ENCODE measurements at places on chromosomes 7 and 10.

DNA sequence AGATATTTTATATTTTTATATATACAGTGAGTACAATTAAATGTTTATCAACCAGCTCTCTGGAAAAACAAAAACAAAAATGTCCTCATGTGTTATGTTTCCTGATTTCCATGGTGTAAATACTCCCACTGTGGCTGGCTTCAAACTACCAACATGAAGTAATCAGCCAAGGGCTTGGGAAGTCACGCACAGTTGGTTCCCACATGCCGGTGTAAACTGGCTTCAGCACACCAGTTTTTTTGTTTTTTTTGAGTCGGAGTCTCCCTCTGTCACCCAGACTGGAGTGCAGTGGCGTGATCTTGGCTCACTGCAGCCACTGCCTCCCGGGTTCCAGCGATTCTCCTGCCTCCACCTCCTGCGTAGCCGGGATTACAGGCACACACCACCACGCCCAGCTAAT, 11.8 kb downstream of the OSBPL3 start:
- no peak for DNase-seq

- DNase-seq: no peak
Observed at GRCh38 chr10:130395248-130395936, 259.2 kb downstream of the GLRX3 start.

- peak; percentile 12 for DNase-seq
Observed at GRCh38 chr7:7761974-7762779, 43.8 kb upstream of the RPA3 start.

DNA sequence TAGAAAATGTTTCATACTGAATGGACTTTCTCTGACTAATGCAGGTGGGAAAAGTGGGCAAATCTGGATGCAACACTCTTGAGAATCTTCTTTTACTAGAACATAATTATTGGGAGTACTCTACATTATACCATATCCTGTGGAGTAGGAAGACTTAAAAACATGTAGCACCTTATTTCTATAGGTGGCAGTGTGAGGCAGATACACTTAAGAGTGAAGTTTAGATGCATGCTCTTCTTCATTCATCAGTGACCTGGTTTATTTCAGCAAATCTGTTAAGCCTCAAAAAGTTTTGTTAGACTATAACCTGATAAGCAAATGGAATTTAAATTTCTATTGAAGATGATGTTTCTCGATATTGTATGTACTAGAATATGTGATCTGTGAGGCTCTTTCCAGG, 1087.1 kb upstream of the LRRN3 start:
- no peak for DNase-seq

- no peak for DNase-seq
Observed at GRCh38 chr10:117161386-117162033, 23.4 kb upstream of the VAX1 start.

DNA sequence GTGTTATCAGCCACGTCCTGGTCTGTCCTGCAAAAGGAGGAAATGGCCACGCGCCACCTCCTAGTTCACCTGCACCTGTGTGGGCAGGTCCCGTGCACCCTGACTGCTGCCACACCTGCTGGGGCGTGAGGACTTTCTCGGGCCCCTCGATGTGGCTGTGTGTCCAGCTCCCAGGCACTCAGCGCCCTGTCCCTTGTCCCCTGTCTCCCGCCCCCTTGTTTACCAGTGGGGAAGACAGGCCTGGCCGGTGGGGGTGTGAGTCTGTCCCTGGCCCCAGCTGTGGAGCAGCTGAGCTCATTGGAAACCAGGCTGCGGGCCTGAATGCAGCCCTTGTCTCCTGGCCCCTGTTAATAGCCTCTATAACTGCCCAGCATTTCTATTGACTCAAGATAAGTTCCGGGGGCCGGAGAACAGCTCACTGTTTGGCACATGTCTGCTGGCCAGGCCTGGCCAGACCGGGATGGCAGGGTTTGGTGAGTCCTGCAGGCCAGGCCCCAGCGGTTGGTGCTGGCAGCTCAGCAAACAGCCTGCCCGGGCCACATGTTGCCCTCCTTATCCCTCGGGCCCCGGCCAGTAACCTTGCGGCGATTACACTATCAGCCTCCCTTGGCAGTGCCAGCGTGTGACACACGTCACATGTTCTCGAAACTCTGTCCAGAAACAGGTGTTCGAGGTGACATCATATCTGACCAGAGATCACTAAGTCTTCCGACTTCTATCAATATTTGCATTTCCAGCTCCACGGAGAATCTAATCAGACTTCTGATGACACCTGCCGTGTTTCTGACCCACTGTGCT, 52.1 kb downstream of the FOXL3 start:
- DNase-seq: no peak

DNA sequence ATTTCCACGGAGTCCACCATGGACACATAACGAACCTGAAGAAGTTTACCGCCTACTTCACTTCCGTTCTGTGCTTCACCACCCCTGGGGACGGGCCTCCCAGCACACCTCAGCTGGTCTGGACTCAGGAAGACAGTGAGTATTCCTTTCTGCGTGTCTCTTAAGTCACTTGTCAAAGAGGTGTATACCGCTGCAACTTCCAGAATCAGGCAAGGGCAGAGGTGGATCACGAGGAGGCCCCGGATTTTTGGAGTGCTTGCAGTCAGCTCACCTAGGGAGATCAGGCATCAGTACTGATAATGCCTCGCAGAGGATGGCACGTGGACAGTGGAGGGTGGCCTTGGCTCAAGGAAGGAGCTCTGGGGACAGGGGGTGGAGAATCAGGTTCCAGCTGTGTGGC, 630.4 kb upstream of the FOXK1 start:
- DNase-seq: no peak

DNA sequence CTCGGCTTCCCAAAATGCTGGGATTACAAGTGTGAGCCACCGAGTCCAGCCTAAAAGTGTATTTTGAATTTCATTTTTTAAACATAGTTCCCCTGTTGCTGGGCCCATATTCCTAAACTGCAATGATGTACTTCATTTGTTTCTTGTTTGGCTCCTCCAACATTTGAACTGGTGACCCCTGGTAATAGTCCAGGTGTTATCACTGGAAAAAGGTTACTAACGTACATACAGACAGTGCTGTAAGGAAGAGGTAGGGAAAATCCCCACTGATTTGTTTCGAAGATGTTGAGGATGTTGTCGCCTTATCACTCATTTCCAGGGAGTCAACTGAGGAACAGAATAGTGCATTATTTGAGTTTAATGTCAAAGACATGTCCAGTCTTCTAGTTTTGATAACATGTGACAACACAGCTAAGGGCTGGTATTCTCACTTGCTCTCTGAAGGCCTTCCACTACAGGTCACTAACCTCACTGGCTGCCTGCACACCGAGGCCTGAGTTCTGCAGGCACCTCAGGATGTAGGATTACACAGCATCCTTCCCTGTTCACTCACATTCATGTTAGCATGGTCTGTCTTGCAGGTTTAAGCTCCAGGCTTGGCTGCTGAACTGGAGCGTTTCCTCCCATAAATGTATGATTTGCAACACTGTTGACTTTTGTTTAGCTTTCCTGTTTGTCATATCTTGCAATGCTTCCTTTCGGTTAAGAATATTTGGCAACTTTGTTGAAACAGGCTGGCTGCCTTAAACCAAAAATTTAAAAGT, 362.8 kb downstream of the INHBA start:
- DNase-seq: no peak

DNA sequence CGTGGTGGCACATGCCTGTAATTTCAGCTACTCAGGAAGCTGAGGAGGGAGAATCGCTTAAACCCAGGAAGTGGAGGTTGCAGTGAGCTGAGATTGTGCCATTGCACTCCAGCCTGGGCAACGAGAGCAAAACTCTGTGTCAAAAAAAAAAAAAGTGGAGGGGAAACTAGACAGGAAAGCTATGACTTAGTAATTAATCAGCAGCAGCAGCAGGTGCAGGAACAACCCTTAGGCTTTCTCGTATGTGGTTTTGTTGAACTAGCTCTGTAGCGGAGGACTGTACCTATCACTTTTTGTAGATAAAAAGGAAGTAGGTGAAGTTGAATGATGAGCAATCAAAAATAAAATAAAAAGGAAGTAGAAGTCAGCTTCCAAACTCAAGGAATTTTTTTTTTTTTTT, 76.9 kb upstream of the KMT2C start:
- no peak for DNase-seq

DNA sequence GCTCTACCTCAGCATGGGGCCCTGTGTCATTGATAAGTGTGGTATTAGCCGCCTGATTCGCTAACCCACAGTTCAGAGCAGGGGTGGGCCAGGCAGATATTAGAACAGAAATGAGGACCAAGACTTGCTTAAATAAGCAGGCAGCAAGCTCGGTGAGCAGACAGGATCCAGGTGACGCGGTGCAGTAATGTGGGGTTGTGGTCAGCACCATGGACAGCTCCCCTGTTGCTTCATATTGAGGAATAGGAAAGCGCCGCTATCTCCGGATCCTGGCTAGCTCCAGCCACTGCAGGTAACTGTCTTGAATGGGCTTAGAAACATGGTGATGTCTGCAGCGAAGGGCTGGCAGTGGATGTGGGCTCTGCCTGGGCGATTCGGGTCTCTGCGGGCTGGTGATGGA, 51.3 kb upstream of the GPR26 start:
- DNase-seq: no peak

- no peak for DNase-seq
Observed at GRCh38 chr7:151925446-151926335, 30.6 kb upstream of the GALNTL5 start.

- DNase-seq: no peak
Observed at GRCh38 chr7:29289156-29290021, 94.8 kb downstream of the CHN2 start.

All from GM04503 (cell line).